ENCODE measurements at places on chromosomes 1 and 21.

DNA sequence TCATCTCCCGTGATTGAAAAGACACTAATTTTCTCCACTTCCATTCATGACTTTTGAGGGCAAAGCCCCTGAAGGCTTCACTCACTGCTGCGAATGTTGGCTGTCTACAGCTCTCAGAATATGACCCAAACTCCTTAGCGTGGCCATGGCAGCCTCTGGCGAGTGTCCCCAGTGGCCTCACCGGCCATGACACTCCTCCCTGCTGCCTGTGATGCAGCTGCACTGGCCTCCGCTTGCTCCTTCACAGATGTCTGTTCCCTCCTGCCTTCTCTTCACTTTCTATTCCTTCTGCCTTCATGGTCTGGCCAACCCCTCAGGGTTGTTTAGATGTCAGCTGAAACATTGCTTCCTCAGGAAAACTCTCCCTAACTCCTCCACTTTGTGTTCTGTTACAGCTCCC is 30.8 kb upstream of the PTPRF start:
- DNase-seq = no peak

GRCh38 chr1:78236716-78237115 is 190.9 kb downstream of the GIPC2 start:
- no peak for DNase-seq

DNA sequence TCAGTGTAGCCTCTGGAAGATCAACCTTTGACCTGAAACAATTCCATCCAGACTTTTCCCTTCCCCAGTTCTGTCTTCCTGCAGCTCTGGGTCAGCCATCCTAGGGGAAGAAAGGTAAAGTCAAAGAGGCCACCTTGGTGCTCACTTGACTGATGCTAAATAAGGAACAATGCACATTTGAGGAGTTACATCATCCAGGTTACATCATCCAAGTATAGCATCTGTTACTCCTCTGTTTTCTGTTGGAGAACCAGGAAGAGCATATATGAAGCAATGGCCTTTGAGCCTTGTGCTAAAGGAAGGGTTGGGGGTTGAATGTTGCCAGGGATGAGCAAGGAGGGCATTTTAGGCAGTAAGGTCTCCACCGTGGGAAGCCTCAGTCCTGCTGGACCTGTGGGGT is 3.1 kb upstream of the DSCAM start:
- DNase-seq = no peak

- DNase-seq = peak; percentile 70
Measured at GRCh38 chr1:223741861-223742260, 29.5 kb downstream of the CAPN2 start.

DNA sequence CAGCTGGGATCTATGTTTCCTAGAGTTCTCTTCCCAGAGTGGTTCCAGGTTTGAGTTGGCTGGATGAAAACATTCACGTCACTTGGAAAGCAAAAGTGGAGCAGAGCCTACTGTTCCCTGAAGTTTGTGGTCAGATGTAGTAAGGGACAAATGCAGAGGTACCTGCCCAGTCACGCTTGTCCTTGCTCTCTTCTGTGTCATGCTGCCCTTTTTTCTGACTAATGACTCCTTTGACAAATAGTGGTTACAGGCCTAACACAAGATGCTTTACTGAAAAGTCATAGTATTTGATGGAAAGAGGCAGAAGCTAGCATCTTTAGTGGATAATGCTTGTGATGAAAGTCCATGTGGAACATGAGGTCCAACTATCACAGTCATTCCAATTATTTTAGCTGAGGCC is 881.4 kb upstream of the B3GALT2 start:
- no peak for DNase-seq

DNA sequence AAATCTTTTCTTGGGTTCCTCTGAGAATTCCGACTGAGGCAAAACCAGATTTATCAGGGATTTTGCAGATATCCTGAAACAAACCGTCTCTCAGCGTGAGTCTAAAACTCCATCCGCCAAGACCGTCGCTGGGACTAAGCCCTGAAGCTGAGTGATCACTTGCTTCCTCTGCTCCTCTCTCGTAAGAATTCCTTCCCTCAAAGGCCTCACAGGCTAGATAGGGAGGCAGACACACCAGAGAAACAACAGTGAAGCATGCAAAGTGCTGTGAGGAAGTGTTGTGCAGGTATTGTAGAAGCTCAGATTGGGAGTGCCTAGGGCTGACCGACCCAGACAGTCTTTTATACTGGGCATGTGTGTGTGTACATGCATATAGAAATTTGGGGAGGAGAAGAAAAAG is 119.1 kb downstream of the RGS7 start:
- DNase-seq = peak; percentile 8

DNA sequence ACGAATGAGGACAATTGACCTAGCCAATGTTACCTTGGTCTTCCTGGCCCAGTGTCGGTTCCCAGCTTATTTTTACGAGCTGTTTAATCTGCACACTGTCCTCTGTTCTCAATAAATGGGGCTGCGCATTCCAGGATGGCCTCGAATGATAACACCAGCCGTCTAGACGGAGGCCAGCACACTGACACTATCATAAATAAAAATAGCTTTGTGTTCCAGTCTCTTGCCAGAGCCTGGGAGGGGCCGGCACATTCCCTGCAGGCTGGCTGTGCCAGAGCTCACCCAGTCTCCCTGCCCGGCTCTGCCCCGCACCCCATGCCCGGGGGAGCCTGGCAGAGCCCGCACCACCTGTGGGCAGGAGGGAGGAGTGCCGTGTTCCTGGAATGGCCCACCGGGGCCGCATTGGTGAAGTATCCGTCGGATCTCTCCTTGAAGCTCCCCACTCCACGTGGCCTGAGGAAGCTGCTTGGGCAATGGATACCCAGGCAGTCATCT is 92.1 kb downstream of the SPSB1 start:
- DNase-seq = peak; percentile 37

DNA sequence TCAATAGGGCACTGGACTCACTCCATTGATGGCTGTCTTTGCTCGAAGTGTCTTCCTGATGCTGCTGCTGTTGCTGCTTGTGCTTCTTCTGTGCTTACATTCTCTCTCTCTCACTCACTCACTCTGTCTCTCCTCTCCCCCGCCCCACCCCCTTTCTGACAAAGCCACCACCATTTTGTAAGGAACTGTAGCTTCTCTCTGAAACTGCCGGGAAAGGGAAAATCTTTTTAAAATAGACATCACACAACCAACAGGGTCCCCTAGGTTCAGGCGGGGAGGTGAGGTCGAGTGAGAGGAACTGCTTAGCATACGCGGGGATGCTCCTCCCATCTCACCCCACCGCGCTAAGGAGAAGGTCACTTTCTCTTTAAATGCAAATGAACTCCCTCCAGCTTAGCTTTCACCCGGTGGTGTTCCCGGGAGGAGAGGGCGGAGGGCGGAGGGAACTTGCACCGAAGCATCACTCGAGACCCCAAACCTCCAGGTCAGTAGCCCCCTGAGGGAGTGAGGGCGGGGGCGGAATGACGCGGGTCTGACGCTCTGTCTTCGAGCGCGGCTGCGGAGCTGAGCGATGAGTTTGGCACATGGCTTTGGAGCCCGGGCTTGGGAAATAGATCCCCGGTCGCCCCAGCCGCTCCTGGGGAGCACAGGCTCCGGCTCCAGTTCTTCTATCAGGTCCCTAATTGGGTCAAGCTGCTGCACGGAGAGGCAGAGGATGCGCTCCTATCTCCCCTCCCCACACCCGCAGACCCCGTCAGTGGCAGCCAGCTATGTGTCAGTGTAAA is at the start of gene CCDC28B:
CCDC28B (plus strand) TSS at position 370 of the 785 bp plus-strand sequence. CDS start 1,341 bp downstream, outside the sequence.
- DNase-seq = peak; percentile 80

- DNase-seq = no peak
Measured at GRCh38 chr1:209648931-209649776, 3.1 kb downstream of the LAMB3 start.

DNA sequence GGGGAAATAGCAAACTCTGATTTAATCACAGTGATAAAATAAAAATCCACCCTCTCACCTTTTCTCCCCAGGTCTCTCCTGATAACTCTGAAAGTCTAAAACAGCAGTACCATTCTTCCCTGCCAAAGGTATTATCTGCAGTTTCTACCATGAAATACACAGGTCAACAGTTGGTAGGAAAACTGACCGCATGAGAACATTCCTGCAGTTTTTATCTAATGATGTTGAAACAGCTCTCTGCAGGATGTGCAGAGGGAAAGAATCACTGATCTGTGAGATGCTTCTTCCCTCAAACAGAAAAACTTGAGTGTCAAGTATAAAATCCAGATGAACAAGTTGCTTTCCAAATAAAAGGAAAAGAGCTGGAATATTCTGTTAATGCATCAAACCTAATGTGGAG is 39.1 kb downstream of the KCNJ6 start:
- DNase-seq = no peak

DNA sequence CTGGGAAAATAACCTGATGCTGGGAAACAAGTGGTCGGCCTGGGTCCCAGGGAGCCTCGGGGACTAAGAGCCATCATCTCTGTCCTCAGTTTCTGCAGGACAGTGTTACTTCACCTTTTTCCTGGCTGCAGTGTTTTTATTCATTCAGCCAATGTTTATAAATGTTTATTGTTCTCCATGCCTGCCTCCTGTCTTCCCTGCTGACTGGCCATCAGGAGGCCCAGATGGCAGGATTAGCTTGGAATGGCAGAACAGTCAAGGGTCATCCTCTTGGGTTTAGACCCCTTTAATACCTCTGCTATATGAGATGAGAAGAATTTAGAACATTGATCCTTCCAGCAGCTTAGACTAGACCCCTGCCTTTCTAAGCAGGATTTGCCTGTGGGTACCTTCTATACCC is 13.3 kb downstream of the MAPKAPK2 start:
- DNase-seq = no peak

- DNase-seq = peak; percentile 62
Measured at GRCh38 chr1:68173936-68174737, 58.2 kb downstream of the WLS start.

DNA sequence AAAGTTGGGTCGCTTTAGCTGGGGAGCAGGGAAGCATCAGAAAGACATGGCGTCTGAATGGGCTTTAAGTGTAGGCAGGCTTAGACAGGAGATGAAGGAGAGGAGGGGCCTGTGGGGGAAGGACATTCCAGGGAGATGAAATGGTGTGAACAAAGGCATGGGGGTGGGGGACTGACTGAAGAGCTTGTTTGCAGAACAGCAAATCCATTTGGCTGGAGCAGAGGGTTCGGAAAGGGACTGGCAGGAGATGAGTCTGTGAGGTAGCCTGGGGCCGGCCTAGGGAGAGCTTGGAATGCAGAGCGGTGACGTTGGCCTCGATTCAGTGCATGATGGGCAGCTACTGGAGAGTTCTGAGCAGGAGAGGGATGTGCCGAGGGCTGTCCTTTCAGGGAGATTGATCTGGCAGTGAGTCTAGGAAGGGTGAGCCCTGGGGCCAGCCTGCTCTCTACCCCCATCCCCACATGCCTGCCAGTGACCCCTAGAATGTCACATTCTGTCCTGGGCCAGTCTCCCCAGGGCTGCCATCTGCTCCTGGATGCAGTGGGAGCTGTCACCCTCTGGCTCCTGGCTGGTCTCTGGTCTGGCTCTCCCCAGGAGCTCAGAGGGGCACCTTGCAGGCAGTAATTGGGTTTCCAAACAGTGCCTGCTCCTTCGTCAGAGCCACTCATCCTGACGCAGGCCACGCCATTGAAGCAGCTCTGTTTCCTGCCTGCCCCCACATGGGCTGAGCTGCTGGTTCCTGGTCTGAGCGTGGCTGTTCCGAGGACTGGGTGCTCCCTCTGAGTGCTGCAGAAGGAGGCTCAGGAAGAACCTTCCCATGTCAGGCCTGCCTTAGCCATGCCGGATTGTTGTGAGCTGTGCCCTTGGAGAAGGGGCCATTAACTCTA is 22.3 kb upstream of the TMEM222 start:
- DNase-seq = peak; percentile 99

- DNase-seq = no peak
Measured at GRCh38 chr1:101945884-101946283, 50.8 kb downstream of the OLFM3 start.
